WERI-Rb-1 (cell line): ENCODE measurements at places on chromosomes 5 and 9.

GRCh38 chr5:52867809-52868208 is 80.1 kb downstream of the ITGA1 start:
- DNase-seq = no peak

DNA sequence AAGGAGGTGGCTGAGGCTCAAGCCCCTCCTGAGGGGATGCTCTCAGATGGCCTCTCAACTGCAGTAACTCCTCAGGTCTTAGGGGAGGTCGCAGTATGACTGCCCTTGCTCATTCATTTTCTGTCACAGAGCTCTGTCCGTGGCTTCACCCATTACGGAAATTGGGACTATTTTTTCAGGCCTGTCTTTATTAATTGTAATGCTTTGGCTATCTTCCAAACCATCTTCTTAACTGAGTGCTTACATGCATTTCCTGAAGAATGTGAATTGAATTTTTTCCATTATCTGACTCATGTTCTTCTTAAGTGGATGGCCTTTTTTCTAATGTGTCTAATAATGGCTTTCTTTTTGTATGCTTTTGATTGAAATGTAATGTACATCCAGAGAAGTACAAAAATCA is 36.4 kb upstream of the SV2C start:
- DNase-seq = no peak

GRCh38 chr9:26773056-26773455 is 119.5 kb downstream of the CAAP1 start:
- DNase-seq = no peak

DNA sequence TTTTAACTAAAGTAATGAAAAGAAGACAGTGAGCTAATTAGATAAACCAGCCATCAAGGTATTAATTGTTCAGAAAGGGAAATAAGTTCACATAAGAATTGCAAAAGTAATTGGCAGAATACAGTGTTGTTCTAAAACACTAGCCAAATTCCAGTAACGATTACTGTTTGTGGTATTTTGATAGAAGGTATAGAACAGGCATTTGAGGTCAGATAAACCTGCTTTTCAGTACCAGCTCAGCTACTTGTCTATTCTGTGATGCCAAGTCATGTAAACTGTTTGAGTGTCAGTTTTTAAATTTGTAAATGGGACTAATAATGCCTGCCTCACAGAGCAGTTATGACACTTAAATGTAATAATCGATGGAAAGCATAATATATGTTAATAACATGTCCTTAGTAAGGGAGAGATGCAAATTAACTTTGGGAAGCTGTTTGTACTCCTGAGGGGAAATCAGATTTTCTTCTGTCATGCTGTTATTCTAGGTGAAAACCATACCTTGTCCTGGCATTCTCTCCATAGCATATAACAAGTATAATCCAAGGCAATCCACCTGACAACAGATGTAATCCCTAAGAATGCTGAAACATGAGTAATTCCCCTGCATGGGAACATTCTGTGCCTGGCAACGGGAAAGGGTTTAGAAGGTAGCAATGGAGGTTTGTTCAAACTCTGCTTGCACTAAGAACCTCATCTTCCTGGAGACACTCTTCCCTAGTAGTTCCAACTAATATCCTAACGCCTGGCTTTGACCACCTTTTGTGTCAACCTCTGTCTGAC is 509.5 kb upstream of the PAPPA start:
- no peak for DNase-seq

- DNase-seq = no peak
Observed at GRCh38 chr5:55600086-55600485, 65.3 kb upstream of the PLPP1 start.

GRCh38 chr9:109017493-109017892 is 4.2 kb upstream of the CTNNAL1 start:
- no peak for DNase-seq

DNA sequence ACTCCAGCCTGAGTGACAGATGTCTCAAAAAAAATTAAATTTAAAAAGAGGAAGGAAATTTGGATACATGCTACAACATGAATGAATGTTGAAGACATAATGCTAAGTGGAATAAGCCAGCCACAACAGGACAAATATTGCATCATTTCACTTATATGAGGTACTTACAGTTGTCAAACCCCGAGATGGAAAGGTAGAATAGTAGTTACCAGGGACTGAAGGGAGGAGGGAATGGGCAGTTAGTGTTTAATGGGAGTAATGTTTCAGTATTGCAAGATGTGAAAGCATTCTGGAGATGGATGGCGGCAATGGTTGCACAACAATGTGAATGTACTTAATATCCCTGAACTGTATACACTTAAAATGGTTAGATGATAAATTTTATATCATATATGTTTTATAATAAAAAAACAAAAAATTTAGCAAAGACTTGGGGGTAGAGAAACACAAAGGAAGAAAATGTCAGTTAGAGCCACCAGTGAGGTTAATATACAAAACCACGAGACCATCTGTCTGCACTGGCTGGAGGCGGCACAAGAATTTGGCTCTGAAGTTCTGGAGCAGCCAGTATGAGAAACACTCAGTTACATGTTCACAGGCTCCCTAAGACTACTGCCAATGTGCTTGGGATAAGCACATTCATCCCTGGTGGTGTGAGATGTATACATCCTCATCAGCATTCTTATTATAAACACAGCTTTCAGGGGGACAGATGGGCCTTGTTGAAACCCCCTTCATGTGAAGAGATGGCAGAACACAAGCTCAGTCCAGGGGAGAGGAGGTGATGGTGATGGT is 37.0 kb upstream of the RPS23 start:
- DNase-seq = no peak

DNA sequence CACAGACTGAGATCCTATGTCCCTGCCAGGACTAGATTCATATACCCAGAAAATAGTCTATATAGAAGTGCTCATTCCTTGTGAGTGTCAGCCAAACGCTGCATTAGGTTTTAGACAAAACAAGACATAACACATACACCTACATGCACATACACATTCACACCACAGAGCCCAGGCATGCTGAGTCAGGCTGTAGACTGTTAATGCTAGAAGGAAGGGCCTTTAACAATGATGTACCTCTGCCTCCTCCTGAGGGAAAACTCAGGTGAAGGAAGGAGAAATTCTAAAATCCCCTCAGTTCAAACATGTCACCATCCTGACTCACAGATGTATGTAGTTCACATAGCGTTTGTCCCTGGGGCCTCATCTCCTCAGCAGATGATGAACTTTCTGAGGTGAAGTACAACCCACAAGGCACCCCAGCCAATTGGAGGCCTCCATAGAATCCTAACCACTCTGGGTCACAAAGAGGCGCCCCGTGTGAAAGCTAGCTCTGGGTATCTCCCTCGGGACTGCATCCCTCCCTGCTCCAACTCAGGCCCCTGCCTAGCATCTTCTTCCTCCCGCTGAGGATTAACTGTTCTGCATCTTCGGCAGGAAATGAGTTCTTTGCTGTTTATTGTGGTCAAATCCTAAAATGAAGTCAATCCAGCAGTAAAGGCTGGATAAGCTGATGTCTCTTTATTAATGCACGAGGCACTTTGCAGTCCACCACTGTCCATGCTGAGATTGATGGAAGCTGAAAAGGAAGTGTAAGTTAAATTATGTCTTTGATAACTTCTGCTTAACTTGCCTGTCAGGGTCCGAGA is 40.8 kb upstream of the FSTL4 start:
- DNase-seq = no peak

- DNase-seq = no peak
Observed at GRCh38 chr5:172952034-172952511, 7.2 kb upstream of the RPL26L1 start.

DNA sequence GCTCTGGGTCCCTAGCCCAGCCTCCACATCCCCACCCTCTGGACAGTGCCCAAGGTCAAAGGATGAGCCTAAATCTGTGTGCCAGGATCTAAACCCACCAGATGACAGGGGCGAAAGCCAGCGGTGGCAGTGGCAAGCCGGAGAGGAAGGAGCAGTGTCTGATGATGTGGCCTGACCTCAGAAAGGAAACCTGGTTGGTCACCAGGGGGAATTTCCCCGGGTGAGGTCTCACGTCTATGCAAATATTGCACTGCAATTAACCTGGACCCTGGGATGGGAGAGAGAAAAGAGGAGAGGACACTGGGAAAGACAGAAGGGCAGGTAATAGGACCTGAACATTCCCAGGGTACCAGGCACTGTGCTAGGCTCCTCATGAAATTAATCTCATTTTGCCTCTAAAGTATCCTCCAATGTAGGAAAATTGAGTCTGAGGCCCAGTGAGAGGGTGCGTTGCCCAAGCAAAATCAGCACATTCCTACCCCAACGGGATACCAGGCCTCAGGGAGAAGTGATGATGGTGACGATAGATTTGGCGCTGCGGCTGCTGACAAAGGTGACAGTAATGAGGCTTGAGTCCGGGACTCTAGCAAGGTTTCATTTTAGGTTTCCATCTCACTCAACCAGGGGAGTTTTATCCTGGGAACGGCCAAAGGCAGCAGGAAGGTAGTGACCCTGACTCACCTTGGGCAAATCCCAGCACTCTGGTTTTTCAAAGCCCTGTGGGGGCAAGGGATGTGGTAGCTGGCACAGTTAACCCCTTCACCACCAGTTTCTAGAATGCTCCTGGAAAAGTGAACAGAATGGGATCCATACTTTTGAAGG is 13.4 kb upstream of the TNIP1 start:
- no peak for DNase-seq

- no peak for DNase-seq
Observed at GRCh38 chr9:134243778-134244467, 79.6 kb upstream of the RNU6ATAC start.

DNA sequence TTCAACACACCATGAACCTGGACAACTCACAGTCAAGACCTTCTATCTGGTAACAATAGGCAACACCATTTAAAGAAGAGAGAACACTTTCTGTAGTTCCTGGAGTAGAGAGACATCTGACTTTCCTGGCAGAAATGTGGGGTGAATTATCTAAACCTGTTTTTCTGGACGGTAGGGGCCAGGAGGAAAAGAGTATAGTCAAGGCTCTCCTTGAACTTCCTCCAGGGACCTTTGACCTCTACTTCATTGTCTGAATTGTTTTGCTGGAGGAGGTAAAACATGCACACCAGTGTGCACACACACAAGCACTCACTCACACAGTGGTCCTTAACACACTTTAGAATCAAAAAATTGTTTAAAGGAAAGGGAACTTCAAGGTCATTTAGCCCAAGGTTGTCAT is 13.2 kb downstream of the S100Z start:
- DNase-seq = no peak

DNA sequence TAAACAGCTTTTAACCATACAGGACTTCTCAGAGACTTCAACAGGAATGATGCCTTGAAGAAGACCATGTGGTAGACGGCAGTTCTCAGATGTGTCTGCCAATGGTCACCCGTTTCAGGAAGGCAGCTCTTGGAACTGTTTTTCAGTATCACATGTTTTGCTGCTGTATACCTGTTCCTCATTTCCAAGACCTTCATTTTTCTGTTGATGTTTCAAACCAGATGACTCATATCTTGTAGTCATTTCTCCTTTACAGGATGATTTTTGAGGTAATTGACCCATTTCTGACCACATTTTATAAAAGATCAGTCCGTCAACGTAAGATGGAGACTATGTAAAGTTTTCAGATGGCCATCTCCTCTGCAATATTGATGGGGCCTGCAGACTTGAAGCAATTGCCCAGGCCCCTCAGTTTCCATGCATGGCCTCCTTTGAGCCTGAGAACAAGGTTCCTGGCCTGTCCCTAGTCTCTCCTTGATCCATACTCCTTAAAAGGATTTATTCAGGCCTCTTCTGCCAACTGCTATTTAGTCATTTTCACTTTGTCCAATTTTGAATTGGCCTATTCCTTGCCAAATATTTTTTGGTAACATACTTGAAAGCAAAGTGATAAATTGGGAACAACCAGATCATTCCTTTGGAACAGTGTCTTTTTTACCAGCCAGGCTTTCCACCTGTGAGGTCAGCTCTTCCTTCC is 128.6 kb downstream of the PDZD2 start:
- DNase-seq = no peak
